ENCODE measurements at places on chromosomes 6 and 20. TPM values are rescaled to one million over a fixed set of nuclear protein-coding genes. Genes with fewer than 3 reads are reported as not detected.

Gene LY6G6F
- total RNA-seq, result not detected

Gene PRND
- 0.06 TPM for total RNA-seq

Gene PLEKHG1
- total RNA-seq, result 21.8 TPM

Gene ANKRD66
- not detected for total RNA-seq

Gene ULBP2
- 0.98 TPM for total RNA-seq

Gene KCNS1
- not detected for total RNA-seq

- peak; percentile 80 for DNase-seq
These were observed 68.8 kb downstream of the FGD2 start for GRCh38 chr6:37074053-37074827.

DNA sequence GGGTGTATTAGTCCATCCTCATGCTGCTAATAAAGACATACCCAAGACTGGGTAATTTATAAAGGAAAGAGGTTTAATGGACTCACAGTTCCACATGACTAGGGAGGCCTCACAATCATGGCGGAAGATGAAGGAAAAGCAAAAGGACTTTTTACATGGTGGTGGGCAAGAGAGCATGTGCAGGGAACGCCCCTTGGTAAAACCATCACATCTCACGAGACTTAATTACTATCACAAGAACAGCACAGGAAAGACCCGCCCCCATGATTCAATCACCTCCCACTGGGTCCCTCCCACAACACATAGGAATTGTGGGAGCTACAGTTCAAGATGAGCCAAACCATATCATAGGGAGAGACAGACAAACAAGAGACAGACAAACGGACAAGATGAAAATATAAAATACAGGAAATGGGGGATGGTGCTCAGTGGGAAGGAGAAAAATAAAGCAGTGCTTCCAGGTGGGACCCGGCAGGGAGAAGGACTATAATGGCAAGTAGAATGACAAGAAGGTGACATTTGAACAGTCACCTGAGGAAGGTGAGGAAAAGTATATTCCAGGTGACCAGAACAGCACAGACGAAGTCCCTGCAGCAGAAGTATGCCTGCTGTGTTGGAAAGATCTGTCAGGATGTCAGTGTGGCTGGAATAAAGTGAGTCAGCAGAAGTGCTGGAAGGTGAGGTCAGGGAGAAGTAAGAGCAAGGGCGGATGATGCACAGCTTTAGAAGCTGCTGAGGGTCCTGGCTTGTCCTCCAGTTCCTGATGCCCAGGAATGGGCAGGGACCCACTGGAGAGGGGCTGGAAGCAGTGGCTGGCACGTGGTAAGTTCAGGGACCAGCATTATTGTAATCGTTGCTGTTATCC, 61.1 kb downstream of the SLC2A10 start:
- DNase-seq, result no peak

DNA sequence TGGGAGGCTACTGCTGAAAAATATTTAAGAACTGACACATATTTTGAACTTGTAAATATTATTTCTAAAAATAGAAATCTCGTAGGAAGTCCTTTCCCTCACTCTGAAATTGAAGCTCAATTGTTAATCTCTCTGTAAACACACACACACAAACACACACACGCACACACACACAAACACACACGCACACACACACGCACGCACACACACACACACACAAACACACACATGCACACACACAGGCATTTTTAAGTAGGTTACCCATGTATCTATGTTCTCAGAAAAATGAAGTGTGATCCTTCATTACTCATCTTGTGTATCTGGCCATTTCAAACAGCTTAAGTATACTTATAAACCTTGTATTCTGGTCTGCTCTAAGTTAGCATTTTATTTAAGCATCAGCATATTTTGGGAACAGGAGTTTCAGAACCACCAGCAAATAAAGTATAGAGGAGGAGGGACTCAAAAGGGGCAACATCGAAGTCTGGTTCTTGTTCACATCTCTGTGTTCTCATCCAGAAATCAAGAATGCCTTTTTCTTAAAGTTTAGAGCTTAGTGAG, 11.6 kb downstream of the CCN6 start:
- DNase-seq, result no peak

DNA sequence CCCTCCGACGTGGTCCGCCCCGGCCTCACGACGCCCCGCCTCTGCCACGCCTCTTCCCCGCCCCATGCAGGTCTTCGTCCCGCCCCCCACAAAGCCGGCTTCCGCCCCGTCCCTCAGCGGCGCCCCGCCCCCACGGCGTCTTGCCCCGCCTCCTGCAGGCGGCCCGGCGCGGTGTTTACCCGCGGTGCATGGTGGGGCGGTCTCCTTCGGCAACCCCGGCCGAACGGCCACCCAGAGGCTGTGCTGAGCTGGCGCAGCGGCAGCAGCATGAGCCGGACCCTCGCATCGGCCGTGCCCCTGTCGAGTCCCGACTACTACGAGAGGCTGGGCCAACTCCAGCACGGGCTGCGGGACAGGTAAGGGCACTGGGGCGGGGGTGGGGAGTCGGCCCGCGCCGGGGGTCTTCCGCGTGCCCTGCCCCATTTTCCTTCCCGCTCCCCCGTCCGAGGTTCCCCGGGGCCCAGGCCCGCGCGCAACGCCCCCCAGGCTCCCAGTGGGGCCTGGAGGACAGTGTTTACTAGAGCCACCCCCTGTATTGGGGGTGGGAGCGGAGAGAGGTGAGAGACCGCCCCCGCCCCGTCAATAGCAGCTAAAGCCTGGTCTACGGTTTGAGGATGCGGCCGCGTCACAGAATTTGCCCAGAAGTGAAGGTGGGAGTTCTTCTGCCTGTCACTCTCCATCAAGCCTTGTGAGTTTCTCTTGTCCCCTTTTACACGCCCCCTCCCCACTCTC, at the start of gene KIZ:
TSS of gene KIZ (plus strand) at position 234 of the 732 bp plus-strand sequence. CDS start at position 268, 34 bp downstream.
- peak; percentile 97 for DNase-seq

- no peak for DNase-seq
These were observed 286.0 kb downstream of the FOXC1 start for GRCh38 chr6:1895721-1896120.

Data from heart left ventricle (tissue), 16 donors.